ENCODE measurements at places on chromosomes 5 and 9.

DNA sequence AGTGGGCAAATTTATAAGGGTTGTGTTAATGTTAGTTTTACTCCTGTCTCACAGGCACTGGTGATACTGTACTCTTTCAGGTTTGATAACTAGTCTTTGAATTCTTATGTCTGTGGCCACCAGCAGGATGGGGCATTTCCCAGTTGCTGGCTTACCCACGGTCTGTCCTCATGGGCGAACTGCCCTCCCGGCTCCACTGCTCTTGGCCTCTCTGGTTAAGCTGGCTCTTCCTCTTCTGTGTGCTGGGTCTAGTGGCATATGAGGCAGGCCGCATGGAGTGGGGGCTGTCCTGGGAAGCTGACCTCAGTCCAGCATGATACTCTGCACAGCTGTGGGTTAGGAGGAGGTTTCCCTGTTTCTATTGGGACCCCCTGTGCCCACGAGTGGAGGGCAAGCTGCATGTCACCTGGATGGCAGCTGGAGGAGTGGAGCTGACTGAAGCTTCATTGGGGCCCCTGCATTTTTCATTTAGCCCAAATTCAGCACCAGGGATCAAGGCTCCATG, 19.5 kb downstream of the PHF2 start:
- DNase-seq: no peak

GRCh38 chr9:81984928-81985327, 3.6 kb upstream of the SPATA31D1 start:
- DNase-seq: no peak

GRCh38 chr9:2496169-2496568, 125.4 kb upstream of the VLDLR start:
- no peak for DNase-seq

- no peak for DNase-seq
Observed at GRCh38 chr5:61320860-61321259, 11.2 kb upstream of the ZSWIM6 start.

- no peak for DNase-seq
Observed at GRCh38 chr9:14827805-14828204, 82.4 kb downstream of the FREM1 start.

DNA sequence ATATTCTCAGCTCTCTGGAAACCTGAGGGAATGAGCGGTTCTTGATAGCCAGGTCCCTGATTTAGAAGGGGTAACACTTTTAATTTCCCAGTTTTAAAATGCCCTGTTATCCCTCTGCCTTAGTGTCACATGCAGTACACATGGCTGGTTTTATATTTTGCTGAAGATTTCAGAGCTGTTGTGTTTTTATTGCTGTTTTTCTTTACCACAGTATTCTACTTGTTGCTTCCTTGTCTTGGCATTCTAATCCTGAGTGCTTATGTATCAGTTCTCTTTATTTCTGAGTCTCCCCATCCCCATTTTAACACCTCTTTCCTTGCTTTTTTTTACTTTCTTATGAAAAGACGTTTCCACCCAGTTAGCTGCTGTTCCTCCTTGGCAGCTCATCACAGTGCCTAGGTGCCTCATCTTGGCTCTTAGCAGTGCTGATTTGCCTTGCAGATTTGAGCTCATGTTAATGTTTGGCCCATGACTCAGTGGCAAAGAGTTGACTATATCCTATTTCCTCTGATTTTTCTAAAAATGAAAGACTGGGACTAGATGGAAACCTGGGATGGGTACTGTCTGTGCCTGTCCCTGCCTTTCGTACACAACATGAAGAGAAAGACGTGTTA, 3.7 kb downstream of the MTRR start:
- no peak for DNase-seq
